ENCODE measurements at places on chromosomes 7 and 10. TPM values are rescaled to one million over a fixed set of nuclear protein-coding genes. Genes with fewer than 3 reads are reported as not detected.

CDH23 gene
- 2.9 TPM for total RNA-seq

GNG11 gene
- total RNA-seq: 1.3 TPM

- H3K4me3 ChIP-seq: no peak overlapping the region
- 0 out of 2 replicates have a peak, but pooled peaks cover 2% of the 10 kb centered on the region for H3K27me3 ChIP-seq
- no peaks in the 10 kb centered on the region for H3K4me1 ChIP-seq
Observed at GRCh38 chr10:4784667-4785333, 41.2 kb upstream of the AKR1E2 start.

INHBA gene
- total RNA-seq: 1.0 TPM

GRCh38 chr7:77417801-77418200 is 1.7 kb upstream of the GSAP start:
- DNase-seq: no peak
- H3K4me3 ChIP-seq: no peak overlapping the region
- H3K4me1 ChIP-seq: peaks cover 39% of the 10 kb centered on the region
- H3K27me3 ChIP-seq: peaks cover 38% of the 10 kb centered on the region

GRCh38 chr10:16271571-16271970 is 165.2 kb upstream of the PTER start:
- no peak overlapping the region for H3K4me3 ChIP-seq
- H3K27me3 ChIP-seq: no peaks in the 10 kb centered on the region
- no peak for DNase-seq
- H3K27ac ChIP-seq: no peak overlapping the region
- no peaks in the 10 kb centered on the region for H3K4me1 ChIP-seq
- H3K36me3 ChIP-seq: peaks cover 10% of the 10 kb centered on the region

GRCh38 chr10:77970869-77971803 is 44.6 kb upstream of the DLG5 start:
- peaks cover 20% of the 10 kb centered on the region for H3K4me1 ChIP-seq
- H3K4me3 ChIP-seq: no peak overlapping the region
- H3K27ac ChIP-seq: peak overlapping the region; percentile 81
- H3K36me3 ChIP-seq: no peaks in the 10 kb centered on the region
- no peaks in the 10 kb centered on the region for H3K27me3 ChIP-seq
- DNase-seq: no peak

- no peak overlapping the region for H3K4me3 ChIP-seq
- H3K36me3 ChIP-seq: 0 out of 2 replicates have a peak, but pooled peaks cover 2% of the 10 kb centered on the region
- no peak for DNase-seq
- H3K27me3 ChIP-seq: no peaks in the 10 kb centered on the region
- no peaks in the 10 kb centered on the region for H3K4me1 ChIP-seq
Observed at GRCh38 chr10:125700355-125700911, 17.5 kb upstream of the TEX36 start.

GRCh38 chr10:101052285-101052684 is 9.5 kb upstream of the KAZALD1 start:
- H3K36me3 ChIP-seq: peaks cover 3% of the 10 kb centered on the region
- H3K27me3 ChIP-seq: peaks cover 48% of the 10 kb centered on the region
- no peak overlapping the region for H3K27ac ChIP-seq
- H3K4me1 ChIP-seq: peaks cover 29% of the 10 kb centered on the region
- no peak overlapping the region for H3K4me3 ChIP-seq
